ENCODE measurements at places on chromosomes 16 and 17. TPM values are rescaled to one million over a fixed set of nuclear protein-coding genes. Genes with fewer than 3 reads are reported as not detected.
A peak's percentile ranks its signal among the peaks of the same experiment; 100 is the strongest.

The CAPNS2 gene
- total RNA-seq = 0.26 TPM

GRCh38 chr16:81513204-81514040, 68.8 kb downstream of the CMIP start:
- peaks cover 13% of the 10 kb centered on the region for H3K4me1 ChIP-seq
- peak overlapping the region; percentile 74 for H3K27ac ChIP-seq
- no peak overlapping the region for H3K4me3 ChIP-seq
- H3K27me3 ChIP-seq = no peaks in the 10 kb centered on the region

- H3K27me3 ChIP-seq = no peaks in the 10 kb centered on the region
- H3K27ac ChIP-seq = no peak overlapping the region
- no peak for DNase-seq
- H3K36me3 ChIP-seq = no peaks in the 10 kb centered on the region
- H3K4me1 ChIP-seq = no peaks in the 10 kb centered on the region
Observed at GRCh38 chr17:37759014-37759637, 14.3 kb upstream of the HNF1B start.

DNA sequence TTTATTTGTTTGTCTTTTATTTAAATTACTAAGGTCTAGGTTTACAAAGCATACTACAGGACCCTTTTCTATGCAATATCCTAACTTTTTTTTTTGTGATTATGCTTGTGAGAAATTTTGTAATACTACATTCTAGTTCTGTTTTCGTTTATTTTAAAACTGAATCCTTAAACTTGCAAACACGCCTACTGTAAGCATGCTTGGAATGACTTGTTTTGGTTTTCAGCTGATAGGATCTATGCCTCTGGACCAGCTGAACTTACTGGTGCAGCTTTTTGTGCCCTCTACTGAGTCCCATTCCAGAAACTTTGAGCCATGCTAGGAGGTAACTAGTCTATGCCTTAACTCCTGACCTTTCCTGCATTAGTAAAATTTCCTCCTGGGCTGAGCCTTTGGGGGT, 6.0 kb downstream of the PDP2 start:
- H3K4me3 ChIP-seq = peak overlapping the region; percentile 7
- no peaks in the 10 kb centered on the region for H3K27me3 ChIP-seq
- no peak for DNase-seq
- H3K4me1 ChIP-seq = peaks cover 11% of the 10 kb centered on the region

DNA sequence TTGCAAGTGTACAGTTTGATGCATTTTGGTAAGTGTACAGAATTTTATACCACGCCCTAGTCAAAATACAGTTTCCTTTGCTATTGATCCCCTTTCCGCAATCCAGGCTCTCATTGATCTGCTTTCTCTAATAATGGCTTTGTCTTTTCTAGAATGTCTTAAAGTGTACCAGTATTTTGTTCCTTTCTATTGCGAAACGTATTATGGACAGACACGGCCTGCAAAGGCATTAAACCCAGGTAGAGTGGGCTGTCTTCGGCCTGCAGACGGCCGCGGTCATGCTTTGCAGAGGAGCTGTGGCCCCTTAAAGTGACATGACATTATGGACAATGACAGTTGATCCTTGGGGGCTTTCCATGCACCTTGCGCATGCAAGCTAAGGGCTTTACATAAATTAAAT, 15.9 kb upstream of the HSBP1 start:
- H3K27ac ChIP-seq = no peak overlapping the region
- H3K36me3 ChIP-seq = no peaks in the 10 kb centered on the region
- H3K4me1 ChIP-seq = no peaks in the 10 kb centered on the region
- no peak overlapping the region for H3K4me3 ChIP-seq
- peaks cover 6% of the 10 kb centered on the region for H3K27me3 ChIP-seq
- DNase-seq = no peak

DNA sequence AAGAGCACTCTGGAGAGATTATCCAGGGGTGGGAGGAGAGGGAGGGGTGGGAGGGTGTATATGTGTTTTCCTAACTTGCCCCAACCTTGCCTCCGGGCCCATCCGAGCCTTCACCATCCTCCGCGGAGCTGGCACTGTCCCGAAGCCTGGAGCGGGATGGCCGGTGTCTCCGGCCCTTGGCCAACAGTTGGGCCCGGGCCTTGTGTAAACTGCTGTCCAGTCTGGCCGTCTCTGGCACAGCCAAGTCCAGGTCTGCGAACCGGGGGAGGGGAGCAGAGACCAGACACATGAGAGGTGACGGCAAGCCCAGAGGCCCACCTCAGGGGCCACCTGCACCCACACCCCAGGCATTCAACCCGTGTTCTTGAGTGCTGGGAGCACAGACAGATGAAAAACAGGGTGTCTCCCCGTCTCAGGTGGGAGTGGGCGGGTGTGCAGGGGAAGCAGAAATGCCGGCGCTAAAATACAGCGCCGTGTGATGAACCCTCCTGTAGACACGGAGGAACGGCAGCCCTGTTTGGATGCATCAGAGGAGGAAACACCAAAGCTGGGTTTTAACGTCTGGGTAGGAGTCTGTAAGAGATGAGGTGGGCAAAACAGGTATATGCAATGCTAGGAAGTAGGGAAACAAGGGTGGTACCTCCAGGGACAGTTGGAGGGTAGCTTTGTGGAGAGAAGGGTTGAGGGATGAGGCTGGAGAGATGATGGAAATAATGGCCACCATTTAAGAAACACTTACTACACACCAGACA, 11.7 kb downstream of the SAMD14 start:
- H3K4me3 ChIP-seq = peak overlapping the region; percentile 66
- no peak for DNase-seq
- H3K27me3 ChIP-seq = no peaks in the 10 kb centered on the region
- H3K36me3 ChIP-seq = peaks cover 5% of the 10 kb centered on the region

The FBXO31 gene
- 20.3 TPM for total RNA-seq

DNA sequence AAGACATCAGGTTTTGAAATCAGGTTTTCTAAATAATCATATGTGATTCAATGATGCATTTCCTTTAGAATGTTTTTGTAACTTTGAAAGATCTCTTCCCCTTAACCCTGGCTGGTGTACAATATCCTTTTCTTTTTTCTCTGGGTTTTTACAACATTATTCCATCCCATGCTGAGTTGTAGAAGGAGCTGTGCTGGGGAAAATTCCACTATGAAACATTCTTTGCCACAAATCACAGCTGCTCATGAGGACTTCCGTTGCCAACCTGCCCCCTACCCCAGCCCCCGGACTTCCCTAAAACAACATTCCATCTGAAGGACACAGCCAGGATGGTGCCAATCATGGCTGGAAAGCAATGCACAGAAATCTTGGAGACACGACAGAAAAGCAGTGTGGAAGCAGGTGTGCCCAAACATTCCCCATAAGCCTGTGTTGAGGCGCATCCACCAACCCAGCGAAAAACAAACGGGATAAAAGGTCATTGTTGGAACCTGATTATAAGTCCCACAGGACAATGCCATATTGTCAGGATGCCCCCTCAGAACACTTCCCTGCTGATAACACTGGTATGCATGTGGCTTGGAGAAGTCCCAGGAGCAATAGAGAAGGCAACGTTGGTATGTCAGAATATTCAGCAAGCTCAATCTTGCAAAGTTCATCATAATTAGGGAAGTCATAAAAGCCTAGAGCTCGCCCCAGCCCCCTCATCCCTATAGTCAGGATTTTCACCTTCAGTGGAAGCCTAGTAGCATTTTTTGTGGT, 475.0 kb downstream of the HS3ST3B1 start:
- no peak for DNase-seq
- H3K36me3 ChIP-seq = no peaks in the 10 kb centered on the region
- no peaks in the 10 kb centered on the region for H3K27me3 ChIP-seq
- peaks cover 10% of the 10 kb centered on the region for H3K4me1 ChIP-seq
